GF-D8 (cell line): ENCODE measurements at places on chromosomes 5 and 9.

DNA sequence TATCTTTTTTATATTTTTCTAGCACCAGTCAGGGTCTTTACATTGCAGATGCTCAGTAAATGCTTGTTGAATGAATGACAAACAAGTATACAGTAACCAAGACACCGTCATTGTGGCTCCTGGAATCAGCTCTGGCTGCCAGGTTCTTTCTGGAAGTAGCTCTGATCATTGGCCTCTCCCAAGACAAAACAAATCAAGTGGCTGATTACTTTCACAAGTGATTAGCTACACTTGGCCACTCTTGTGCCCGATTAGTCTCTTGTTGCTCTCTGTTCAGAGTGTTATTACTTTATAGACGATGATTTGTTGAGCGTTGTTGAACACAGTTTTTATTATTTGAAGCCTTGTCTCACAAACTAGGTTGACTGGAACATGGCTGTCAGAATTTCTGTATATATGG lies 119.6 kb upstream of the TLX3 start:
- no peak for DNase-seq

GRCh38 chr5:164472165-164472564 lies 966.7 kb downstream of the MAT2B start:
- no peak for DNase-seq

DNA sequence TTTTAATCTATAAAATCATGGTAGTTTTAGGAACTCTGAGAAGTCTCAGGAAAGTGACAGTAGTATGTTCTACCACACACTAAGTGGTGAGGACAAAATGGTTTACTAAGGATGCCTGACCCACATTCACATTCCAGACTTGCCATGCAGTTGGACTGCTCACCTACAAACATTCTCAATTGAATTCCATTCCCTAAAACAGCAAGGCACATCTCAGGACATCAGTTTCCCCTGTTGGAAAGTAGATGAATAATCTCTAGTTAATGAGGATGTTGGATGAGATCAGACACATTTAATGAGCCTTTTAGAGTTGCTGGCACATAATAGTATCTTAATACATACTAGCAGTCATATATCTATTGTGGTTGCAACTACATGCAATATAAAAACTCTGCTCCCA lies 76.6 kb downstream of the ZNF618 start:
- DNase-seq, result no peak

DNA sequence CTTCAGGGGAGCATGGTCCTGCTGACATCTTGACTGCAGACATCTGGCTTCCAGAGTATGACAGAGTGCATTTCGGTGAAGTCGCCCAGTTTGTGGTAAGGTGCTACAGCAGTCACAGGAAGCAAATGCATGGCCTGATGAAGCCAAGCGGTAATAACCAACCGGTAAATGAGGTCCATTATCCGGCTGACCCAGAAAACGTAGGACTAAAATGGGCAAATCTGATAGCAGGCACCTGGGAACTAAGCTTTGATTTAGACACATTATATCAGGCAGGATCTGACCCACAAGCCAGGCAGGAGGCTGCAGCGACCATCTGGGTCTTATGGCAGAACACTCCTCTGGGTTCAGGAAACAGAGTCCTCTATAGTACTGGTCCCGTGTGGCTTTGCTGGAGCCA lies 454.6 kb downstream of the GADD45G start:
- DNase-seq, result no peak

GRCh38 chr9:98834386-98834785 lies 26.9 kb downstream of the GALNT12 start:
- no peak for DNase-seq

DNA sequence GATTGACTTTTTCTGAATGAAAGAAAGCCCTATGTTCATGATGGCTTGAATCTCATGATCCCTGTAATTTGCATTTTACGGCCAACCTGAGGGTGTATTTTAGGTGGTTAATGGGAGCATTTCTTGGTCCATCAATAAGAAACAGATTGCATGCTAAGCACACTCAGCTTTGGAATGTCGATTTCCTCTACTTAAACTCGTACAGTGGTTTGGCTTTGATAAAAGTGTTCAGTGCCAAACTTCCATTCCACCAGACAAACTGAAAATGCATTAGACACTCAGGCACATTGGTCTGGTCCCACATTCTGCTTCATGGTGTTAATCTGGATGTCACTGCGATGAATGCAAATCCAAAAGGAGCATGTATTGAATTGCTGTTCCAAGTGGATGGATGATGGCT lies 77.0 kb downstream of the VCAN start:
- no peak for DNase-seq

GRCh38 chr5:172561151-172561550 lies 79.9 kb upstream of the NEURL1B start:
- DNase-seq, result no peak

DNA sequence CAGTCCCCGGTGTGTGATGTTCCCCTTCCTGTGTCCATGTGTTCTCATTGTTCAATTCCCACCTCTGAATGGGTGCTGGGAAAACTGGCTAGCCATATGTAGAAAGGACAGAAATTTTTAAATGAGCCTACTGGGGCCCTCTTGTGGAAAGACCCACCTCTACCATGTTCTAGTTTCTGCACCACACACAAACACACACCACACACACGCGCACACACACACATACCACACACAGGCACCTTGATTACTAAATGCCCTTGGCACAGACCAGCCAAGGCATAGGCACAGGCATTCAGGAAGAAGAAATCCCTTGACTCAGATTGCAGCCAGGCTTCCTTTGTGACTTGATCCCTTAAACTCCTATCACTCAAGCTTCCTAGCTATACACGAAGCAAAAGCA lies 60.5 kb downstream of the SIL1 start:
- no peak for DNase-seq

- no peak for DNase-seq
Observed at GRCh38 chr9:84691634-84692033, 22.1 kb downstream of the NTRK2 start.

GRCh38 chr9:129141066-129142041 lies 30.1 kb downstream of the PTPA start:
- peak; percentile 72 for DNase-seq

GRCh38 chr9:116027511-116027910 lies 126.1 kb upstream of the PAPPA start:
- DNase-seq, result no peak

- DNase-seq, result no peak
Observed at GRCh38 chr9:86716326-86716922, 230.9 kb downstream of the GAS1 start.

- DNase-seq, result peak; percentile 68
Observed at GRCh38 chr9:134358662-134359319, 32.5 kb downstream of the RXRA start.

DNA sequence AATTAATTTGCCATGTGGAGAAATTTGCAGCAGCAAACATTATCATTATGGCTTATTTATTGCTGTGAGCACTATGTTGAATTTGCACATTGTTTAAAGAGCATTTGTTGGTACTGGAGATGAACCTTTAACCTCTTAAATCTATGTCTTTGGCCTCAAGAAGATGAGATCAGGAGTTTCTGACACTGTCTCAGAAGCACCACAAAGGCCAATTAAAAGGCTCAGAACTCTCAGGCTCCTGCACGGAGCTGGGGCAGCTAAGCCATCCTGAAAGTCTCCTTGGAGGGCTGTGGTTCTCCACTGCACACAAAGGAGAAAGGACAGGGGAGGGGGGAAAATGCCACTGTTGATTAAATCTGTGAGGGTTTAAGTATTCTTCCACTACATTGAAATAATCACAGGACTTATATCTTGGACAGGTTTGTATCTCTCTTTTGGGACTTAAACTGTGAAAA lies 33.1 kb downstream of the ZNF366 start:
- no peak for DNase-seq

DNA sequence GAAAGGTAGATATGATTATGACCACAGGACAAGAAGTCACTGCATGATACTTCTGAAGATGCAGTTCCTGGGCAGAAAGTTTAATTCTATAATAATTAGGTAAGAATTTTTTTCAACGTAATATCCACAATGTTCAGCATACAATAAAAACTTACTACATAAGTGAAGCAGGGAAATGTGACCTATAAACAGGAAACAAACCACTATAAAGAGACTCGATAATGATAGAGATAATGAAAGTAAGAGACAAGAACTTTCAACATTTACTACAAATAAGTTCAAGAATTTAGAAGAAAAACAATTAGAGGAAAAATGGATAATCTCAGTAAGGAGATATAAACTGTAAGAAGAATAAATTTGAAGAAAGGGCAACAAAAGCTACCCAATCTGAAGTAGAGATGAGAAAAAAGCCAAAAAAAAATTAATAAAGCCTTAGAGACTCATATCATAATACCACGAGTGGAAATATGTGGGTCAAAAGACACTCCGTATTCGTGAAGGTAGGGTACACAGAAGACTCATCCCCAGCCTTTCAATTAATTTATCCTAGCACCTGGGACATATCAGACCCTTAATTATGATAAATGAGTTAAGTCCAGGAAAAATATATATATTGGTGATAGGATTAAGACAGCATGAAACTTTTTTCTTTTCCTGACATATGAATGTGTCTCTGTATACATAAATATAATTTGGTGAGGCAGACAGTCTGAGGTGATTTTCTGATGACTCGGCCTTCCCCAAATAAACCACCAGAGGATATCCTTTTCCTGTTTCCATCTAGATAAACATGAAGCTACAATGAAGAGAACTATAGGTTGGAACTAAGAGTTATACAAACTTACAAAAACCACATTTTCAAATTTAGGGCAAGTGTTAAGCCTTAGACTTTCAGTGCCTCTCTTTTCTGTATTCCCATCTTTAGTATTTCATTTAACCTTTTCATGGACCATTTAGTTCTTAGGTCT lies 120.4 kb downstream of the RAPGEF6 start:
- DNase-seq, result peak; percentile 1

DNA sequence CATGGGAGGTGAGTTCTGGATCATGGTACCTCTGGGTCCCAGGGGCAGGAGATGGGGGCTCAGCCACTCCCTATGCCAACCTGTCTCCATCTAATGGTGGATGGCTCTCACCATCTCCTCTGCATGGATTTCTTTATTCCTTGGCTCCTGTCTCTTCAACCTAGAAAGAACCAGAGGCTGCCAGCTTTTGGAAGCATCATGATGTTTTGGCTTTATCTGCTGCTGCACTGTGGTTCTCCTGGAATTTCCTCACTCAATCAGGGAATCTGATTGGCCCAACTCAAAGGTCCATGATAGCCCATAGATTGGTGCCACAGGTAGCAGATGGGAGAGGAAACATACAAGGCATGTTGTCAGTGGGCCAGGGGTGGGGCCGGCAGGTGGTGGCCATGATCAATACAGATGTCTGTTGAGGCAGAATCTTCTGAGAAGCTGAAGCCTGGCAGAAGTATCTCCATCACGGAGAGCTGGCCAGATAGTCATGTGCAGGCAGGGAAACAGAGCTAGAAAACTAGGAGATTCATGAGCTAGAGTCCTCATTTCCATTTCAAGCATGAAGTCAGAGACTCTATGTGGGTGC lies 158.2 kb downstream of the MACROH2A1 start:
- DNase-seq, result no peak

- no peak for DNase-seq
Observed at GRCh38 chr9:133608382-133608781, 807 bp downstream of the FAM163B start.
